ENCODE measurements at places on chromosomes 2 and 18. TPM values are rescaled to one million over a fixed set of nuclear protein-coding genes. Genes with fewer than 3 reads are reported as not detected.

ZNF385B gene
- total RNA-seq, result not detected

- H3K27me3 ChIP-seq, result no peaks in the 10 kb centered on the region
- H3K4me3 ChIP-seq, result no peak overlapping the region
- no peaks in the 10 kb centered on the region for H3K36me3 ChIP-seq
- H3K27ac ChIP-seq, result no peak overlapping the region
- peaks cover 10% of the 10 kb centered on the region for H3K4me1 ChIP-seq
Observed at GRCh38 chr2:151762694-151763093, 28.4 kb upstream of the NEB start.

DNA sequence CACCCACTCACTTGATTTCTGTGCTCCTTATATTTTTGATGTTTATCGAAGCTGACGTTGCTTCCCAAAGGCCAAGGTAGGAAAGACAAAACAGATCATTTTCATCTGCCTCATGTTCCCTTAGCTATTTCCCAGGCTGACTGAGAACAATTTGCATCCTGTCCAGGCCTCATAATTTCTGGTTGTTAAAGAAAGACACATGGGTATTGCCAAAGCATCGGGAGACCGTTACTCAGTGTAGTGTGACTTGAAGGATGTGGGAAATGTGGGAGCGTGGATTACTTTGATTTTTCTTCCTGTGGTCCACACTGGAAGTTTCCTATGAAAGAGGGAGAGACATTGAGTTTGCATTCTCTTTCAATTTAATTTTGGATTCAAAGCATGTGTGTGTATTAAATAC, 204.6 kb downstream of the TRIB2 start:
- H3K27me3 ChIP-seq, result no peaks in the 10 kb centered on the region
- H3K4me1 ChIP-seq, result no peaks in the 10 kb centered on the region
- H3K27ac ChIP-seq, result no peak overlapping the region
- no peak for DNase-seq

DNA sequence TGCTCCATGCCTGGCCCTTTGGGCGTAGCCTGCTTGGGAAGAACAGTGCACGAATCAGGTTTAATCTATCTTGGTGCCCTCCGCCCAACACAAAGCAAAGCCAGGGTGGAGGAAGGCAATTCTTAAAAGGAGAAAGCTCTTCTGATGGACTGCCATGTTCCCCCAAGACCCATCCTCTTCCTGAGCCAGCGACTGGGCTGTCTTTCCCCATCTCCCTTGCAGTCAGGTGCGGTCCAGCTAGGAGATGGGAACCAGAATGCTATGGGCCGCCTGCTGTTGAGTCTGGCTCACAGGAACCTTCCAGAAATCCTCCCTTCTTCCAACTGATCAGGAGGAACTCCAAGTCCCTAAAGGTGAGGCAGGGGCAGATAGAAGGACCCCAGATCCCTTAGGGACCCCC, 105.0 kb downstream of the SH3BP4 start:
- no peak for DNase-seq
- H3K4me3 ChIP-seq, result no peak overlapping the region
- peaks cover 4% of the 10 kb centered on the region for H3K27me3 ChIP-seq
- H3K36me3 ChIP-seq, result no peaks in the 10 kb centered on the region
- H3K4me1 ChIP-seq, result no peaks in the 10 kb centered on the region
- H3K27ac ChIP-seq, result no peak overlapping the region

ZSWIM2 gene
- total RNA-seq, result not detected

DNA sequence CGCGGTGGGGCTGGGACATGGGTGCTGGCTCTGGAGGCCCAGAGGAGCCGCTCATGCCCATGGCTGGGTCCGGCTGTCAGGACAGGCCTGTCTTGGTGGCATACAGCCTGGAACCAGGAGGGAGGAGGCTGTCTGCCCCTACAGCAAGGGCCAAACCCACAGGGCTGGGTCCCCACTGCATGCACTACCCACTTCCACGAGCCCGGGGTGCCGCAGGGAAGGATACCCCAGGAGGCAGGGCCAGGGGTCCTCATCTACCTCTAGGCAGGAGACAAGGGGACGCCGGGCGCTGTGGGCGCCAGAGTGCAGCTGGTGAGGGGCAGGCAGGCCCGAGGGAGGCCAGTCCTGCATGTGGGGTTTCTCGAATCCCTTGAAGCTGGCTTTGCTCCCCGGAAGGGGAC, 95.1 kb upstream of the GPC1 start:
- H3K27ac ChIP-seq, result no peak overlapping the region
- DNase-seq, result no peak
- no peaks in the 10 kb centered on the region for H3K36me3 ChIP-seq
- no peak overlapping the region for H3K4me3 ChIP-seq
- H3K27me3 ChIP-seq, result no peaks in the 10 kb centered on the region

- no peak overlapping the region for H3K27ac ChIP-seq
- no peaks in the 10 kb centered on the region for H3K36me3 ChIP-seq
- H3K27me3 ChIP-seq, result no peaks in the 10 kb centered on the region
- DNase-seq, result no peak
- no peak overlapping the region for H3K4me3 ChIP-seq
Observed at GRCh38 chr2:3294493-3294892, 83.1 kb downstream of the EIPR1 start.

DNA sequence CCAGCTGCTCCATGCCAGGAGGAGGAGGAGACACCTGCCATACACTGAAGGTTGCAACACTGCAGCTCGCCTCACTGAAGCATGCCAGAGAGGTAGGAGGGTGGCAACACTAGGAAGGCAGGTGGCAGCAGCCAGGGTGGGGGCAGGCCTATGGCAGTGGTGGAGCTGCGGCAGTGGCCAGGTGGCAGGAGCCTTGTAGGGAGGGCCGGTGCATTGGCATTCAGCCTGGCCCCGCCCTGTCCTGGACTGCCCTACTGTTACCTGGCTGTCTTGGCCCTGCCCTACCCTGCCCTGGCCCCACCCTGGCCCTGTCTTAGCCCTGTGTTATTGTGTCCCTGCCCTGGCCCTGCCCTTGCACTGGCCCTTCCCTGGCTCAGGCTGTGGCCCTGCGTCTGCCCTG, 7.4 kb upstream of the ANKRD62 start:
- H3K4me3 ChIP-seq, result no peak overlapping the region
- no peak overlapping the region for H3K27ac ChIP-seq
- no peak for DNase-seq
- H3K27me3 ChIP-seq, result no peaks in the 10 kb centered on the region
- no peaks in the 10 kb centered on the region for H3K36me3 ChIP-seq
- H3K4me1 ChIP-seq, result no peaks in the 10 kb centered on the region

- no peaks in the 10 kb centered on the region for H3K4me1 ChIP-seq
- H3K4me3 ChIP-seq, result no peak overlapping the region
- H3K27ac ChIP-seq, result no peak overlapping the region
Observed at GRCh38 chr18:49652881-49653724, 91.2 kb downstream of the LIPG start.

DNA sequence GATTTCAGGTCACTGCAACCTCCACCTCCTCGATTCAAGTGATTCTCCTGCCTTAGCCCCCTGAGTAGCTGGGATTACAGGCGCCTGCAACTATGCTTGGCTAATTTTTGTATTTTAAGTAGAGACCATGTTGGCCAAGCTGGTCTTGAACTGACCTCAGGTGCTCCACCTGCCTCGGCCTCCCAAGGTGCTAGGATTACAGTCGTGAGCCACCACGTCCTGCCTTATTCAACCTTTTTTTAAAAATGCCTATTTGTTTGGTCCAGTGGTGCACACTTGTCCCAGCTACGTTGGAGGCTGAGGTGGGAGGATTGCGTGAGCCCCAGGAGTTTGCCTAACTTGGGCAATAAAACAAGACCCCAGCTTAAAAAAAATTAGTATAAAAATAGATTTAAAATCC, 43.3 kb downstream of the CYP20A1 start:
- no peak for DNase-seq
- H3K36me3 ChIP-seq, result peaks cover 26% of the 10 kb centered on the region
- H3K27ac ChIP-seq, result no peak overlapping the region
- no peak overlapping the region for H3K4me3 ChIP-seq
- H3K4me1 ChIP-seq, result no peaks in the 10 kb centered on the region

PLA2R1 gene
- not detected for total RNA-seq

BCL11A gene
- 0.15 TPM for total RNA-seq

DNA sequence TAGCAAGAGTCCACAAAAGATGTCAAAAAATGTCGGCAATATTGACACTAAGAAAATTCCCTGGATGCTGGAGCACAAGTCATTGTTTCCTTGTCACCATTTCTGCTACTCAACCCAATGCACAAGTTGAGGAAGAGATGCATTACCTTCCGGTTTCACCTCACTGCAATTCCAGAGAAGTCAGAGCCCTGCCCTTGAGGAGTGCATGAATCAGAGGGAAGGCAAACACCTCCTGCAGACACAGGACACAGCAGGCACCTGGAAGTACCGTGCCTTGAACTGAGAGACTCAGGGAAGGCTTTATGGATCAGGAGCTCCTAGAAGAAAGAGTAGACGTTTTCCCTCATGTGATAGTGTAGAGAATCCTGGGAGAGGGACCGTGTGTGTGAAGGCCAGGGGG, 62.7 kb upstream of the ARL4C start:
- H3K4me1 ChIP-seq, result no peaks in the 10 kb centered on the region
- no peaks in the 10 kb centered on the region for H3K27me3 ChIP-seq
- DNase-seq, result no peak
- H3K36me3 ChIP-seq, result no peaks in the 10 kb centered on the region
- no peak overlapping the region for H3K4me3 ChIP-seq
- no peak overlapping the region for H3K27ac ChIP-seq

- H3K27me3 ChIP-seq, result no peaks in the 10 kb centered on the region
- peaks cover 26% of the 10 kb centered on the region for H3K4me1 ChIP-seq
- H3K4me3 ChIP-seq, result peak overlapping the region; percentile 33
- H3K36me3 ChIP-seq, result no peaks in the 10 kb centered on the region
- no peak overlapping the region for H3K27ac ChIP-seq
Observed at GRCh38 chr2:68368654-68369336, 3.7 kb downstream of the PLEK start.

DNA sequence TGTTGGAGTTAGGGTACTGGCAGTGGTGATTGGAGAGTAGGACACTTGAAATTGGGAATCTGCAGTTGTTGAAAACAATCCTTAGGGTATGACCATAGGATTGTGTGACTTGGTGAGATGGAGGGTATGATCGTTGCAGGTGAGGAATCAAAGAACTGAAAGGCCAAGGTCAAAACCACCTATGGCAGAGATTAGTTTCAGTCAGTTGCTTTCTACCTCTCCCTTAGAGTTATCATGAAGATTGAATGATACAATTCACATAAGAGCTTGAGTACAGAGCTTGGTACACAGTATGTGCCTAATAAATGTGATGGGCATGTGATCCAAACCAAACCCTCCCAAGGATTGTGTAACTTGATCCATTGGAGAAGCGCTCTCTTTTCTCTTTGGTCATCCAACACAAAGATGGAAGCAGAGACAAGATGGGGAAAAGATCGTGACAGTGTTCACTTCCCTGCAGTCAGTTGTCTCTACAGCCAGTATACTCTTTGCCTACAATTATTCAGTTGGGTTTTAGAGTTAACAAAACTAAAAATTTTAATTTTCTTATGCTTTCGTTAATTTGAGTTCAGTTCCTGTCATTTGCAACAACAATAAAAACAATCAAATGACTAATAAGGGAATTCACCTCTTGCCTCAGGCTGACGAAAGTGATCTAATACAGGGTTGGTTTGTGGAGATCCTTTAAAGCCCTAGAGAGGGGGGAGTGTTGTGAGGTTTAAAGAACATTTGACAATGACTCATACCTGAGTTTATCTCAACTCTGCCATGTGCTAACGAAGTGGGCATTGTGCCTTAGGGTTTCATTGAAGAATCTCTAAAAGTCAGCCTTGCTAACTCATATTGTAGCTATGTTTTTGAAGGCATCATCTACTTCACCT, 14.8 kb upstream of the SMAD2 start:
- no peaks in the 10 kb centered on the region for H3K36me3 ChIP-seq
- H3K27ac ChIP-seq, result no peak overlapping the region
- no peak for DNase-seq
- no peak overlapping the region for H3K4me3 ChIP-seq
- no peaks in the 10 kb centered on the region for H3K4me1 ChIP-seq

SCYGR5 gene
- not detected for total RNA-seq

ALPP gene
- total RNA-seq, result not detected

DNA sequence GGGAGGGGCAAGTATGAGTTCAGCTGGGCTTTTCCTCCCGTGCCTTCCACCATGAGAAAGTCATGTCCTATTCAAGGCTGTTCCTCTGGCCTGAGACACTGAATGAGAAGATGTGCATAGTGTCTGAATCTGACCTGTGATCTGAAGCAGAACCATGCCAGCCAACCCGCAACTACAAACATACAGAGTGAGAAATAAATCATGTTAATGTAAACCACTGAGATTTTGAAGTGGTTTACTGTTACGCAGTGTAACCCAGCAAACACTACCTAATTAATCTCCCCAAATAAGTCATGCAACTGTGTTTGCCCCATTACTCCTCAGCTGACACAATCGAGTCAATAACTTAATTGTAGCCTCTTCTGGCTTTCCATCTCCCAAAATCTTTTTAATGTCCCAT, 49.2 kb downstream of the METTL4 start:
- no peak overlapping the region for H3K27ac ChIP-seq
- H3K36me3 ChIP-seq, result no peaks in the 10 kb centered on the region
- H3K27me3 ChIP-seq, result no peaks in the 10 kb centered on the region
- no peak overlapping the region for H3K4me3 ChIP-seq
- H3K4me1 ChIP-seq, result no peaks in the 10 kb centered on the region

GRCh38 chr2:59584958-59585357, 968.5 kb downstream of the BCL11A start:
- H3K36me3 ChIP-seq, result no peaks in the 10 kb centered on the region
- no peak for DNase-seq
- H3K27ac ChIP-seq, result no peak overlapping the region
- no peaks in the 10 kb centered on the region for H3K4me1 ChIP-seq
- no peaks in the 10 kb centered on the region for H3K27me3 ChIP-seq

PARD6G gene
- 0.33 TPM for total RNA-seq

SP140 gene
- total RNA-seq, result 111 TPM

DNA sequence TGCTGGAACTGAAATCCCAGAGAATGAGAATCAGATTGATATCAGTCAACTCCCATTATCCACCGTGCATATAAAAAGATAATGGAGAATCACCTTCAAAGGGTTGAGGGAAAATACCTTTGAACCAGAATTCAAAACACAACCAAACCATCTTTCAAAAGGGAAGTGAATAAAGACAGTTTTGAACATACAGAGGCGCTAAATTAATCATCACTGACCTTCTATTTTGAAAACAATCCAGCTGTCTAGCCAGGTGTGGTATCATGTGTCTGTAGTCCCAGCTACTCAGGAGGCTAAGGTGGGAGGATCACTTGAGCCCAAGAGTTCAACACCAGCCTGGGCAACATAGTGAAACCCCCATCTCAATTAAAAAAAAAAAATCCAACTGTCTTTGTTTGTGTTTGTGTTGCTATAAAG, 63.6 kb downstream of the TRABD2A start:
- H3K4me1 ChIP-seq, result peaks cover 26% of the 10 kb centered on the region
- H3K27me3 ChIP-seq, result no peaks in the 10 kb centered on the region
- no peak for DNase-seq
- H3K27ac ChIP-seq, result no peak overlapping the region
- H3K36me3 ChIP-seq, result no peaks in the 10 kb centered on the region

DNA sequence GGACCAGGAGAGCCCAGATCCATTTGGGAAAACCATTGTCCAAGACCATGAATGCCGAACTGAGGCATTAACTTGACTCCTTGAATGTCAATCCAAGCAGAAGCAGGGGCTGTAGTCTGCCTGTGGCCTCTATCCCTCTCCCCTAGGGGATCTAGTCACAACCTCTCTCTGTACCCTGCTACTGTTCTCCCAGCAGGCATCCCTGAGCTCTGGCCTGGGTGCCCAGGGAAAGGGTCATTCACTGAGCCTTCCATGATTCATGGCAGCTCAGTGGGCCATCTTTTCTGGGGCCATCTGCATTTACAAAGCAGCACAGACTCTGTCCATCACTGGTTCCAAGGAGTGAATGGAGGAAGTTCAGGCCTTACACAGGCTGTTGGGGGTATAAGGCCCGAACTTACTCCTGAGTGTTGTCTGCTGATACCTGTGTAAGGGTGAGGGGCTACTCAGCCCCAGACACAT, 151.8 kb downstream of the ZFP36L2 start:
- no peaks in the 10 kb centered on the region for H3K4me1 ChIP-seq
- H3K27ac ChIP-seq, result no peak overlapping the region
- H3K27me3 ChIP-seq, result no peaks in the 10 kb centered on the region

CDH20 gene
- 0.11 TPM for total RNA-seq
